ENCODE measurements at places on chromosomes 7 and 10.

- no peak for DNase-seq
Observed at GRCh38 chr10:62899311-62899710, 83.1 kb upstream of the EGR2 start.

DNA sequence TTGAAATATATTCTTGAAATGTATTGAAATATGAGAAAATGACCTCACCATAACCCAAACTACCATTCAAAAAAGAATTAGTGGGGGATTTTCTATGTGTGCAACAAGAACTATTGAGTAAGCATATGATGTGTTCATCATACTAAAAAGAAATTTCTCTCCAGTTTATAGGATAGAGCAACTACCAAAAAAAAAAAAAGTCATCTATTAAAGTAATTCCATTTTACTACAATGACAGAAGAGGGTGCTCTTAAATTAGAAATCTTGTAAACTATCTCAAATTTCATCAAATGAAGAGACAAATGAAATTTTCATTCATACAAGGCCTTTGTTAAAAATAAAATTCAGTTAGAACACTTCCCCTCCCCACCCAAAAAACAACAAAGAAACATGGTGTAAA is 195.4 kb upstream of the PLXDC2 start:
- DNase-seq = no peak

DNA sequence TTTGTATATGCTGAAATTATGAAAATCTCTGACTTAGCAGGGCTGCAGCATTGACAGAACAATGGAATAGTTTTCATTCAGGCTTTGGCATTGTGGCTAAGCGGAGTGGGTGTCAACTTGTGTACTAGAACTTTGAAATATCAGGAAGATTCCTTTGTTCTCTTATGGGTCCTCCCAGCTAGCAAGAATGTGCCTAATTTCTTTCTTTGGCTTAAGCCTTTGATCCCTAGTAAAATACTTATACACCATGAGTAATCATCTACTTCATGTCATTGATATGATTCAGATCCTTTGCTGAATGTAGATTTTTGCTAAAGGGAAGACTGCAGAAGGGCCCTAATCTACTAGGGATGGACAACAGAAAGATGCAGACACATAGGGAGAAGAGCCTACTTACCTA is 6.2 kb downstream of the AVL9 start:
- DNase-seq = no peak

DNA sequence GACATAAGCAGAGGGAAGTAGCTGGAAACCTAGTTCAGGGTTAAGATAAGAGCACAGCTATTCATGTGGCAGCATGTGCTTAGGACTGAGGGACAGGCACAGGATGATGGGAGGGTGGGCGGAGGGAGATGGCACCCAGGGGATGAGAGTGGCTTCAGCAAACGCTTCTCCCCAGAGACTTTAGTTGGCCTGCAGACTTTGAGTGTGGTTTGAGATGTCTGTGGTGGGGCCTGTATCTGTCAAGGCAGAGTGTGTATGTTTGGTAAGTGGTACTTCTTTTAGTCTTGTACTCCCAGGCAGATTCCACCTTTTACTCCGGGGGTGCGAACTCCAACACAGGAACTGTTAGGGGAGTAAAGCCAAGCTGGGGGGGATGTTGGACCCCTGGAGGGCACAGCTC is 88.9 kb downstream of the WDFY4 start:
- DNase-seq = no peak

GRCh38 chr7:156222611-156223010 is 410.3 kb upstream of the SHH start:
- no peak for DNase-seq

GRCh38 chr10:88095223-88095721 is 231.8 kb downstream of the PTEN start:
- DNase-seq = no peak

DNA sequence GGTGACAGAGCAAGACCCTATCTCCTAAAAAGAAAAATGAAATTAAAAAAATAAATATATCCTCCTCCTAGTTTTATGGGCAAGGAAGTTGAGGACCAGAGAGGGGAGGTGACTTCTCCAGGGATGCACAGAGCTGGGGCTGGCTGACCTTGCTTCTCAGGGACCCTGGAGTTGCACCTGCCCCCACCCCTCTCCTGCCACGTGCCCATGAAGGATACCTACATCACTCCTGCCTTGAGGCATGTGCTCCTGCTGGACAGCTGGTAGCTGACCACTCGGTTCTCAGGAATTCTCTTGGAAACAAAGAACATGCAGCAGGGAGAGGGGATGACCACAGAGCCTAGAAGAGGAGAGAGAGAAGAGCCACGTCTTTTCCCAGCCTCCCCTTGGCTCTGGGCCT is 522 bp downstream of the CCL24 start:
- no peak for DNase-seq

GRCh38 chr7:47557317-47557693 is 24.6 kb downstream of the TNS3 start:
- no peak for DNase-seq

- no peak for DNase-seq
Observed at GRCh38 chr7:101832685-101833375, 15.4 kb downstream of the CUX1 start.

DNA sequence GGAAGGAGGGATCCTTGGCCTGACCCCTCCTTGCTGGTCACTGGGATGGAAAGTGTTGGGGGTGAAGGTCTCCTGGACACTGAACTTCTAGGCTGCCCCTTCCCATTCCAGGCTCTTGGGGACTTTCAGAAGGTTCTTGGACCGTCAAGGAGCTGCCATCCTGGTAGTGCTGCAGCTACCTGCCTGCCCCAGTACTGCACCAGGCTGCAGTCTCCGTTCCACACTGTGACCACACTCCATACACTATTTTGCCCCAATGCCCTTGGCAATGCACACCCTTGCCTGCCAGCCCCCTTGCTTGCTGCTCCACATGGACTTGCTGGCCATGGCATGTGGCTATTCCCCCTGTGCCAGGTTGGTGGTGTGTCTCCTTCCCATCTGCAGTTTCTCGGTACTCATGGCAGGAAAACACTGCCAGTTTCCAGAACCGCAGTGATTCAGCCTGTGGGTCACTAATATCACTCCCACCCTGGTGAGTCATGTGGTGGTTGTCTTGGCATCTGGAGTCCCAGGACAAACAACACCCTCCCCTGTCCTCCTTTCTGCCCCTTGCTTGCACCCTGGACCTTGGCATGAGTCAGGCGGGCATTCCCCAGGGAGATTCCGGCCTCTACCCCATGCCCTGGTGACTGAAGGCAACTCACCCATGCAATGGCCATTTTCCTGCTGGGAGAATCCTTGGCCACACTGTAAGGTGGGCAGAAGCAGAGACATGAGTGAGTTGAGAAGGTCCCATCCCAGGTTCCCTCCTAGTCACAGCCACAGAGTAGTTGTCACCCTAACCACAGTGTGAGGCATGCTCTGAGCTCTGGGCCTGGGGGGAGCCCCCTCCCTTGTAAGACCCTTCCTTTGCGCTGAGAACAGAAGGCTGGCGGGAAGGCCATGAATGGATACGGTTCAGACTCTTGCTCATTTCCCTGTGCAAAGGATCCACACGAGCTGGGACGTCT is 32.8 kb downstream of the GOLGA7B start:
- DNase-seq = peak; percentile 93

DNA sequence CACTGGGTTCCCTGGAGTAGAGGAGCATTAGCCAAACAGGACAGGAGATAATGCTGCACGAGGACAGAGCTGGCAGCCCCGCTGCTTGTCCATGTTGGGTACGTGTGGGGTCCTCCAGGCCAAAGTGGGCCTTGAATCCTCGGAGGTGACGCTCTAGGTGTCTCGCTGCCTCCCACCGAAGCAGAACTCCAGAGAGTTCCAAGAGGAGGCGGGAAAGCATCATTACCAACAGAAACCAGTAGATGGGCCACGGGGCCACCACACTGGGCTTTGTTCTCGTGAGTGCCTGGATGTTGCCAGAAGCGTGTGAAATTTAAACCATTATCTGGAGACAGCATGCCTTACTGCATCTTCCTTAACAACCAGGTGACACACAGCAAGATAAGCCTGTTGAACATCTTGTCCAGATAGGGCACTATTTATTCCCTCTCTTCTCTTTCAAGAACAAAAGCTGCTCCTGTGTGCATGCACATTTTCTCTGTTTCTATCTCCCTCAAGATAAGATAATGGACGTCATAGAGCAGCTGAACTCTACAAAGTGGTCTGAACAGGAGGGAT is 56.8 kb downstream of the TNS3 start:
- DNase-seq = peak; percentile 21

DNA sequence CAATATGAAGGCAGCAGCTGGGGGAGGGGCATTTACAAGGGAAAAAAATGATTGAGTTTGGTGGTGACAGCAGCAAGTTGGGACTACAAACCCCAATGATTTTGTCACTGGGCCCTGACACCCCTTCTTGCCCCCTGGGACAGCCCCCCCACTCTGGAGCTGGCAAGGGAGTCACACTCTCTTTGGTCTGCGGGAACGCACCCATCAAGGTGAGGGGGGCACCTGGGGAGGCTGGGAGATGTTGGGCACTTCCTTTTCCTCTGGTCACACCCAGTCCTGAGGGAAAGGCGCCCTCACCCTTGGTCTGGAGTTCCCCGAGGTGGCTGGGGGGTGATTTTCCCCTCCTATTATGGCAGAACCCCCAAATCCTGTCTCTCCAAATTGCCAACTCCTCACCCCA is 24.4 kb downstream of the EPHB4 start:
- DNase-seq = no peak

DNA sequence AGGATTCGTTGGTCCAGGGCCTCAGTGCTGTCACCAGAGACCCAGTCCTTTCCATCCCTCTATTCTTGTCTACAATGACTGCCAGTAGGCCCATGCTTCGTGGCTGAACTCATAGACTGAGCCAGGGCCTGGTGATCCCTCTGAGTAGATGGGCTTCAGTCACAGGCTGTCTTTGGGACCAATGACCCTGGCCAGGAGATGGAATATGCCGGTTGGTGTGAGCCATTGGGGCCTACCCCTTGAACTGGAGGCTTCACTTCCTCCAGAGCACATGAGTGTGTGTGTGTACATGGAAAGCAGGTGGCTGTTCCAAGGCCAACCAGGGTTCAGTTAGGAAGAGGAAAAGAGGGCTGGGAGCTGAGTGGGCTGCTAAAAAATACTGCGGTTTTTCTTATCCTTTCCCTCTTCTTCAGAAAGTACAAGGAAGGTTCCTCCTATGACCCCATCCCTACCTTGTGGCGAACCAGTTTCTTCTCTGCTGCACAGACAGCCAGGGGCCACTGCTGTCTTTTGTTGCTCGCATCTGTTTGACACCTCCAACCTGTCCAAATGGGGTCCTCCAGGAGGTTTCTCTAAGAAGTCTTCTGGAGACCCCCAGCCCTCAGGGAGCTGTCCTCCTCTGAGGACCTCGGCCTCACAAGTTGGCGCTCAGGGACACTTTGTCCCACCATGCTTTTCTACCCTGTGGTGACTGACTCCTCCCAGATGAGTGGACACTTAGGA is 36.6 kb downstream of the ADRA2A start:
- DNase-seq = no peak

GRCh38 chr7:74020390-74020789 is 7.6 kb upstream of the ELN start:
- no peak for DNase-seq

GRCh38 chr10:86220626-86221025 is 146.0 kb downstream of the GRID1 start:
- no peak for DNase-seq

DNA sequence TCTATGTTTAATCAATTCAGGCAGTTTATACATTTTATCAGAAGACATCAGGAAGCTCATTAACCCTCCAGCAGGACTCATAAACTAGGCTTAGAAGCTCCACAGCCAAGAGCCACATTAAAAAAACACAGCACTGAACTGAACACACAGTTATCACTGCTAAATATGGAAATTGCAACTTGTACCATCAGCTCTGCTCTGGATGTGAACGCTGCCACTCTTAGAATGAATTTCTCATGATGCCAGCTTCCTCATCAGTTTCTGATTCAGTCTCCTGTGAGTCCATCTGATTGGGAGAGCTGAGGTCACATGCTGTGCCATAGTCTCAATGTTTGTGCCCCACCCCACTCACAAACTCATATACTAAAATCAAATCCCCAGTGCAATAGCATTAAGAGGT is 17.1 kb upstream of the ING3 start:
- DNase-seq = no peak

DNA sequence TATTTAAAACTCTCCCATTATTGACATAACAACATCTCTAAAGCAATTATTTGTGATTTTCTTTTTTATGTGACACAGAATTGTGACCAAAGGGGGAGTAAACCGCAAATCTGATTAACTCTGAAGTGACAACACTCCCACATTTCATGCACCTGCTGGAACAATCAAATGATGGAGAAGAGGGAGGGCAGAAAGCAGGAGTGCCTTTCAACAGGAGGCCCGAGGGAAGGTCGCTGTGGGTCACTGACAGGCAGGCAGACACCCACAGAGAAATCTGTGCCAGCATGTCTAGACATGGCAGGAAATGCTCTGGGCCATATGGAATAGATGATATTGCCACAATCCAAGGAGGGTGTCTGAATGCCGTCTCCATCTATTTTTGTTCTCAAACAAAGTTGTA is 247.3 kb downstream of the DOCK4 start:
- peak; percentile 49 for DNase-seq

GRCh38 chr10:11091517-11092102 is 73.9 kb downstream of the CELF2 start:
- DNase-seq = no peak

DNA sequence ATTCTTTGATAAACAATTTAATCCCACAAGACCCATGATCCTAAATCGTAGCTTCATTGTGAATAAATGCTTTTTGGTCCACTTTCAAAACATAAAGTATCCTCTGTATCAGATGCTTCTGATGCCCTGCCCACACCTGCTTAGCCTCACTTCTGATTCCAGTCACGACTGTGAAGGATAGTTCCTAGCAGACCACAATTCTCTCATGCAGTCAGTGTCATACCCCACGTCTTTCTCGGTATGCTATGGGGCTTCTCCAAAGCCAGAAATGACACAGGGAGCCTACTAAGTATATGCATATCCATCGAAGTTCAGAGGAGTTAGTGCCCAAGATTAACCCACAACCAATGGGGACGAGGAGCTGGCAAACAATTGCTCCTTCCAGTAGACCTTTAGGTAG is 27.6 kb upstream of the CTNNA3 start:
- no peak for DNase-seq

- DNase-seq = no peak
Observed at GRCh38 chr7:105596866-105597265, 15.6 kb upstream of the EFCAB10 start.

DNA sequence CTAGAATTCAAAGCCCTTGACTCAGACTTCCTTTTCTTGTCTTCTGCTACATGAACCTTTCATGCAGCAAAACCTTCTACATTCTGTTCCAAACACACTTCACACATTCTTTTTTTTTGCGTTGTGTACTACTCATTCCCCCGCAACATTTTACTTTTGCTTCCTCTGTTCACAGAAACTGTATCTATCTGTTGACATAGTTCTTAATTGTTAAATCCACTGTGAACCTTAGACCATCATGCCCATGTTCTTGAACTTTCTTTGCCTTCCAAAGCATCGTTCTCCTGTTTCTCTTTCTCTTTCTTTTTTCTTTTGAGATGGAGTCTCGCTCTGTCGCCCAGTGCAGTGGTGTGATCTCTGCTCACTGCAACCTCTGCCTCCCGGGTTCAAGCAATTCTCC is 14.2 kb downstream of the CCSER2 start:
- no peak for DNase-seq

- no peak for DNase-seq
Observed at GRCh38 chr10:69959911-69960310, 92.7 kb upstream of the MACROH2A2 start.
